ENCODE measurements at places on chromosomes 5 and 9.

DNA sequence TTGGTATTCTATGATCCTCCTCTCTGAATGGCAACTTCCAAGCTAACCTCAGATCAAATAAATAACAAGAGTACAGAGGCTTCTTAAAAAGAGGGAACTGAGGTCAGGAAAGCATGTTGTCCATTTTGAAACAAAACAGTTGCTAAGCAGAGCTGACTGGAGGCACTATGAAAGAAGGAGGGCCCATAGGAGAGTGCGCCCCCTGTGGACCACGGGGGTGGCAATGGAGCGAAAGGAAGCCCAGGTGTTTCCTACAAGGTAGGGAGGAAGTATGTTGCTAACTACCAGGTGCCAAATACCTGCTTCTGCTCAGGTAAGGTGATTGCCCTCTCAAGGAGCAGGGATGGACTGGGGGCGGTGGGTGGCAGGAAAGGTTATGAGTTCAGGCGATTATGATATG is 101.8 kb upstream of the MAST4 start:
- DNase-seq = no peak

- no peak for DNase-seq
Measured at GRCh38 chr9:114507726-114508125, 2.5 kb upstream of the WHRN start.

DNA sequence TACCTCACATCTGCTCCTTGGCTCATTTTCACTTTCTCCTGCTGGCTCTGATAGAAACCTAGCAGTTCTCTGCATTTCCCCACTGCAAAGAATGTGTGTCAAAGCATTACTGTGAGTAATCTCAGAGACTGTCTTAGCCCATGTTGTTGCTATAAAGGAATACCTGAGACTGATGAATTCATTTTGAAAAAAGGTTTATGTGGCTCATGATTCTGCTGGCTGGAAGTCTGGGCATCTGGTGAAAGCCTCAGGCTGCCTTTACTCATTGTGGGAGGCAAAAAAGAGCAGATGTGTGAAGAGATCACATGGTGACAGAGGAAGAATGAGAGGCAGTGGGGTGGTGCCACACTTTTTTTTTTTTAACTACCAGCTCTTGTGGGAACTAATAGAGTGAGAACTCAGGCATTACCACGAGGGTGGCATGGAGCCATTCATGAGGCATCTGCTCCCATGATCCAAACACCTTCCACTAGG is 191.6 kb upstream of the CTNND2 start:
- no peak for DNase-seq

DNA sequence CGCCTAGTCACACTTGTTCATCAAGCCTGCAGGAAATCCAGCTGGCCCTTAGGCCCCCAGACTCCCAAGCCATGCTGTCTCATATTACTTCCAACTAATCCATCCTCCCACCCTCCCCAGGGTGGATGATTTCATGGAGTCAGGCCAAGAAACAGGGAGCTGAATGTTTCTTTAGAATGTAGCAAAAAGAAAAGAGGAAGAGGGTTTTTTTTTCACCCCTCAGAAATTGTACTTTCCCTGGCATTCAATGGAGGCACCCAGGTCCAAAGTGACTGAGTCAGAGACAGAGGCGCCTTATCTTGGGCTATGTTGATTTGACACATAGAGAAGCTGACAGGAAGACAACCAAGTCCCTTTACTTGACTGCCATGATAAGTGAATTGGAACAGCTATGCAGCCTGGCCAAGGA is 260.2 kb upstream of the NR4A3 start:
- DNase-seq = no peak

GRCh38 chr5:170293273-170293672 is 4.3 kb downstream of the LCP2 start:
- DNase-seq = peak; percentile 90

GRCh38 chr5:146051678-146052077 is 53.7 kb downstream of the PLAC8L1 start:
- DNase-seq = no peak

- DNase-seq = no peak
Measured at GRCh38 chr5:174514983-174515394, 209.4 kb upstream of the MSX2 start.

DNA sequence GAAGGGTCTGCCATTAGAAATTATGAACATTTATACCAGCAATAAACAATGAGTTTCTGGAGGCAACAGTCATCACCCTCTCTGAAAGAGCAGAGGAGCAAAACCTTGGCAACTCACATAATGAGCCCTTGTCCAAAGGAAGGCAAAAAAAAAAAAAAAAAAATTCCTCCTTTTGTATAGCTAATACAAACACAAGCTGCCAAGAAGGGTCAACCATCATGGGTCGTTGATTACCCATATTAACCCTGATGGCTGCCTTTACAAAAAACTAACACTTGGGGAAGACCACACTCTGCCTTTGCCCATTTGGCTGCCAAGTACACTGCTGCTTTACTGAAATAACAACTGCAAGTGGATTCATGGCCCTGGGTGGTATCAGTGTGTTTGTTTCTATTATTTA is 272.7 kb downstream of the ADAMTSL1 start:
- DNase-seq = no peak

DNA sequence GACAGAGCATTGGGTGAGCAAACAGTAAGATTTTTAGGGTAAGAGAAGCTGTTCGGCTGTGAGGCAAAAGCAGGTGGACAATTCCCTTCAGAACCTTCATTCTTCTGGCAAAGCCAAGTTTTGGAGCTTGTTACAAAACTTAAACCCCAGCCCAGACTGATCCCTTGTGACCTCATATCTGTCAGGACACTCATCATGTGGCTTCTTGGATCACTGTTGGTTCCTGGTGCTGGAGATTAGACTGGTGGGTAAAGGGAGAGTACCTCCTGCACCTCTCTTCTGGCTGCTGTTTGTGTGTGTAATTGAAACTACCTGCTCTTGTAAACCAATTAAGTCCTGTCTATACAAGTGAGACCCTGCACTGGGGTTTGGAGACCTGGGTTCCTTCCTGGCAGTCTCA is 21.0 kb downstream of the LARP1 start:
- no peak for DNase-seq

DNA sequence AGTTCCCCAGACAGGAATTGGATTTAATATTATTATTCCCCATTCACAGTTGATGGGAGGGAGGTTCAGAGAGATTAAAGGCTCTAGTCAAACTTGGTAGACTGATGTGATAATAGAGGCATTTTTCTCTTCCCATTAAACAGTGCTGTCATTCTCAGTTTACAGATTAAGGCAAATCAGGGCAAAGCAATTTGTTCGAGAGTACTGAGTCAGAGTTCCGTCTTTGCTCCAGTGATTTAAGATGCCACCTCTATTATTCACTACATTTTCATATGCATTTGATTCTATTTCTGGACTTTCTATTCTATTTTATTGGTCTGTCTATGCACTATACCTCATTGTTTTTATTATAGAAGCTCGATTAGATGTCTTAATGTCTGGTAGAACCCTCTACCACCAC is 201.0 kb upstream of the RAI14 start:
- no peak for DNase-seq

DNA sequence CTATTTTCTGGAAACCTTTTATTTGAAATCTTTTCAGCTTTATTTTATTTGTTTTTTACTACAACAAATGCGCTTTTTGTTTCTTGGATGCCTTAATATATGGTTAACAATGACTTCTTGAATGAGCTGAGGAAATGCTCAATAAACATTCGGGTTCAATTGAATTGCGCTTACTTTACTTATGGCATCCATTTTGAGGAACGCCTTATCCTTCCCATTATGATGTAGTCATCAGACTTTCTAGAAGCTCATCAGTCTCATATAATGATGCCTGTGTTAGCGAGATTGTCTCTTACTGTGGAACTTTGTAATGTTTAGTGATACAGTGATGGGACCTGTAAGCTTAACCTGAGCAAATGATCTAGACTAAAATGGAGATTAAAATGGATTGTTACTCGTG is 916 bp downstream of the SHLD3 start:
- DNase-seq = no peak

GRCh38 chr9:133950629-133951111 is 41.5 kb downstream of the VAV2 start:
- DNase-seq = no peak

- DNase-seq = no peak
Measured at GRCh38 chr9:135568026-135568425, 6.5 kb downstream of the PAEP start.

DNA sequence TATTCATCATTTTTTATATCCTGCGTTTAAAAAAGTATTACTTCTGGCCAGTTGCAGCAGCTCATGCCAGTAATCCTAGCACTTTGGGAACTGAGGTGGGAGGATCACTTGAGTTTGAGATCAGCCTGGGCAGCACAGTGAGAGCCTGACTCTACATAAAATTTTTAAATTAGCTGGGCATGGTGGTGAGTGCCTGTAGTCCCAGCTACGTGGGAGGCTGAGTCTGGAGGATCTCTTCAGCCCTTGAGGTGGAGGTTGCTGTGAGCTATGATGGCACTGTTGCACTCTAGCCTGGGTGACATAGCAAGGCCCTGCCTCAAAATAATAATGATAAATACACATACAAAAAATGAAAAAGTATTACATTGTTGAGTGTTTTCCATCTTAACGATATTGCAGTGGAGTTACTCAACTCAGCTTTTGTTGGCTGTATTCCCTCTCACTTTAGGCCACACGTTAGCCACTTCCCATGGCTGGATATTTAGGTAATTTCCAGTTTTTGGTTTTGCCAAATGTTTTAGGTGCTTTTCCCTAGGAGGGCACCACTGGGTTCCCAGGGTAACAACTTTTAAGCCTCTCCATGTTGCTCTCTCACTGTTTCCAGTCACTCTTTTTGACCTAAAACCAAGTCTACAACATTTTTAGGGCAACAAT is 20.6 kb downstream of the SHB start:
- no peak for DNase-seq

- no peak for DNase-seq
Measured at GRCh38 chr5:135240781-135241360, 158.2 kb downstream of the MACROH2A1 start.

DNA sequence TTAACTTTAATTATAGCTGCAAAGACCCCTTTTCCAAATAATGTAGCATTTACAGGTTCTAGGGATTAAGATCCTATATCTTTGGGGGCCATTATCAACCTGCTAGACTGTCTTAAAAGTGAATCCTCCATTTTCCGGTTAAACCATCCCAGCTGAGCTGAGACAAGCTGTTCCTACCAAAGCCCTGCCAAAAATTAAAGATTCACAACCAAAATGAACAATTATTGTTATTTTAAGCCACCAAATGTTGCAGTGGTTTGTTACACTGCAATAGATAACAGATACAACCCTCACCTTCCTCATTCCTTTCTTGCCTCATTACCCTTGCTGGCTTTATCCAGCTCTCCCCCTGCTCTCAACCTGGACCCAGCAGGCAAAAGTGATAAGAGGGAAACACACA is 343.4 kb downstream of the CDK5RAP2 start:
- DNase-seq = no peak

DNA sequence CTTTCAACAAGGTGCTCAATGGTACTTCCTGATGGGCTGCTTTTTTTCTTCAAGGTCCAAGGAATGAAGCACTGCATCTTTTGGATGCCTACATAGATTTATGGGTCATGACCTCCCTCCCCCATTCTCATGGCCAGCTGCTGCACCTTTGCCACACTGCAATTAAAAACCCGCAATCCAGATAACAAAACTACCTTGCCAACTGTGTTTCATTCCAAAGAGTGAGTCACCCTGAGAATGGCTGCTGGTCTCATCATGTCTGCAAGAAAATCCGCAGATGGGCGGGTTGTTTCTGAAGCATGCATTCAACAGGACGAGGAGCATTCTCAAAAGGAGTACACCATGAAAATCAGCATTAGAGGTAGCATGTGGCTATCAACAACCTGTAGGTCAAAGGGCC is 139.8 kb downstream of the ELAVL2 start:
- DNase-seq = no peak

DNA sequence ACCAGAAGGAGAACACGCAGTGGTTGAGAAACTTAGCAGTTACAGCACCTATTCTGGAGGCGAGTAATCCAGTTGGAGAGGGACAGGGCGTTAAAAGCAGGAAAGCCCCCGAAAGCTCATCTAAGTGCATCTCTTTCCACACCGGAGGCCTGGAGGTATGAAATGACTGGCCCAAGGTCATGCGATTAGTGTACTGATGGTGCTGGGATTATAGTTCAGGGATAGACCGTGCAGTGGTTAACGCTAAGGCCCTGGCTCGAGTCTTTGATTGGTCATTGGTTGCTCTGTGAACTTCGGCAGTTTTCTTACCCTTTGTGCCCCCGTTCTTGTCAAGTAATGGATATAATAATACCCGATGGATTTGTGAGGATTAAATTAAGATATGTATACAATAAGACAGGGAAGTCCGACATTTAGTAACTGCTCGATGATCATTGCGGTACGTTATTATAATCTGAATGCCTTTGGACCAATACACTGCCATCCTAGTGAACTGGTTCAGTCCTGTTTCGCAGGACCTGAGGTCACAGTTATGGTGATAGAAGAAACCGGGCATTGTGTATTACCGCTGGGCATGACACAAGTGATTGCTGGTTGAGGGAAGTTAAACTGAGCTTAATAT is 960 bp downstream of the CANX start:
- no peak for DNase-seq

DNA sequence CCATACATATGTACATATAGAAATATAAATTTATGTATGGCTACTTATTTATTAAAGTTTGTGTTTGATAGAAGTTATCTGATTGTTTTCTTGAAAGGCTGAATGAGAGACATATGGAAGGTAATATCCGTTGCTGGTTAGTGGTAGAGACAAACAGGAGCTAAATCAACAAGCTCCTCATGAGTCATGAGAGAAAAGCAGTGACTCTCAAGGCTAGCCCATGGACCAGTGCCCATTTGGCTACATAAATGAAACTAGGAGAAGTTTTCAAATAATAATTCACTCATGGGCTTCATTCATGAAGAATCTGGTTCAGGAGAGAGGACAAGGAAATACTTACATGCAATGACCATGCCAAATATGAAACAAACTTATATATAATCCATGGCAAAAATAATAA is 504.5 kb upstream of the ITGA1 start:
- DNase-seq = no peak

DNA sequence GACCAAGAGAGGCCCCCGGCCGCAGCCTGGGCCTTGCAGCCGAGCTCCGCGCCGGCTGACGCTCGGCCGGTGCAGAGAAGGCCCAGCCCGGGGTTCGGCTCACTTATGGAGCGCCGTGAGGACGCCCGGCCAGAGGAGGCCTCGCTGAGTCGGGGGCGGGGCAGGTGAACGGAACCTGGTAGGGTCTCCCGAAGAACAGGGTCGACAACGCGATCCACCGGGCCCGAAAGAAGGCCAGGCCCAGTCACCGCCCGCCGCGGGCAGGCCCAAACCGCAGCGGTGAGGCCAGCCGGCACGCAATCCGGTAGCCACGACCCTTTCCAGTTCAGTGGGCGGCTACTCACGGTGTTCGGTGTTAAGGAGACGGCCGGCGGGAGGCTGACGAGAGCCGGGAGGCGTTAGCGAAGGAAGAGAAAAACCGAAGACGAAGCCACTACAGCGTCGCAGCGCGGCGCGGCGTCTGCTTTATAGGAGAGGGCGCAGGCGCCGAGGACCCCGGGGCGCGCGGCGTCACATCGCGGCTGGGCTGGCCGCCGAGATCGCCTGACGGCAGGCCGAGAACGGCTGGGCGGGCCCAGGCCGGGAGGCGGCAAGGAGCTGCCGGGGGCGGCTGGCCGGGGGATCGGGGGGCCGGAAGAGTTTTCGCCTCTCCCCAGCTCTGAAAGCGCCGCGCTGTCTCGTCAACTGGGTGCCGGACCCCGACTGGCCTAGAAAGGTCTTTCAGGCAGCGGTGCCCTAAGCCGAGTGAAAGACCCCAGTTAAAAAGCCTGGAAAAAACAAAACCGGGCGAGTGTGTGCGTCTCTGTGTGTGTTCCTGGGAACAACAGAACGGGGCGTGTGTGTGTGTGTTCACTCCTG is at the start of gene SKP1:
Gene SKP1 (minus strand): TSS at position 440 of the 858 bp plus-strand sequence. CDS start 2,928 bp downstream, outside the sequence.
- DNase-seq = peak; percentile 47
